NAMALWA (cell line): ENCODE measurements at places on chromosomes 13 and 19.

DNA sequence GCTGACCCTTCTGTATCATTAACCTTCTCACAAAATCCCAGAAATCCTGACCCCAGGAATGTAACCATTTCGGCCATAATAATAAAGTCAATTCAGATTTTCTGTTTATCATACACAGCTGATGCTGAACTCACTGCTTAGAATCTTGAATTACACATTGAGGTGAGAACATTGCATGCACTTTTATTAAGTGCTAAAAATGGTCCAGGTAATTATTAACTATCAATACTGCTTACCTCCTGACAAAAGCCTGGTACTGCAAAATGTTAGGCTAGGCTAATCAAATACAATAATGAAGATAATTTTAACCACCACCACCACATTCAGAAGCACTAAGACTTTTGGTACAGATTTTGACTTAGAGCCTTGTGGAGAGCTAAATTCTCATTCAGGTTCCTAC is 36.1 kb downstream of the KLF12 start:
- DNase-seq = no peak

DNA sequence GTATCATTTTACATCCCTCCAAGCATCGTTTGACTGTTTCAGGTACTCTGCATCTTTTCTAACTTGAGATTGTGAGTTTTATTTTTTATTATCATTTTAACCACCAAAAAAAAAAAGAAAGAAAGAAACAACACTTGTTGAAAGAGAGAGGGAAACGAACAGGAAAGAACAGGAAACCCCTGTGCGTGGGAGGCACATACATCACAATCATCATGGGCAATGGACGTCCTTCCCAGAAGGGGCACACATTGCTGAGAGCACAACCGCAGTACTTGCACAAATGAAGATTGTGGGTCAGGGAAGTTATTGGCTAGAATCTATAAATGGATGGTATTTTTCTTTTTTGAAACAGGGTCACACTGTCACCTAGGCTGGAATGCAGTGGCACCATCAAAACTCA is 1.7 kb downstream of the CLC start:
- DNase-seq = no peak

GRCh38 chr19:17686592-17687024 is 1.5 kb downstream of the UNC13A start:
- DNase-seq = no peak

- DNase-seq = peak; percentile 58
Observed at GRCh38 chr13:99028890-99029289, 51.0 kb upstream of the DOCK9 start.

- DNase-seq = no peak
Observed at GRCh38 chr13:101230271-101230890, 185.9 kb downstream of the NALCN start.

GRCh38 chr13:68736961-68737360 is 1370.7 kb upstream of the ATXN8OS start:
- DNase-seq = no peak

- no peak for DNase-seq
Observed at GRCh38 chr13:95209109-95209508, 92.1 kb downstream of the ABCC4 start.

- no peak for DNase-seq
Observed at GRCh38 chr19:18346091-18346490, 5.7 kb downstream of the PGPEP1 start.

- peak; percentile 24 for DNase-seq
Observed at GRCh38 chr13:76086729-76087128, 450.6 kb downstream of the LMO7 start.

DNA sequence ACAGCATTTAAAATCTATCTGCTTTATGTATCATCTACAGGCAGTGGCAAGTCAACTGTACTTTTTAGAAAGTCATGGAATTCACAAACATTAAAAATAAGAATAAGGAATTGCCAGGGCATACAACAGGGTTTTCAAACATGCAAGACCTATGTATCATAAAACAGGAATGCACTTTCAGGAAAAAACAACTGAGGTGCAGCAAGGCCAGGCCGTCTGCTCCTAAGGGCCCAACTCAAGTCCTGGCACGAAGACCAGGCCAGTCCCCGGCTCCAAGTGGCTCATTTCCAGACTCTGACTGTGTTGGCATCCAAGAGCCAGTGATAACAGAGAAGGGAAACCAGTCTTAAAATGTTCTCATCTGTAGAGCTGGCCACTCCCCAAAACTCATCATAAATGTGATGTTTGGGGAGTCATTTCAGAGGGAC is 7.1 kb downstream of the RFX2 start:
- DNase-seq = no peak

- DNase-seq = no peak
Observed at GRCh38 chr19:42095814-42096230, 19.9 kb downstream of the ZNF574 start.

- DNase-seq = no peak
Observed at GRCh38 chr13:25179832-25180774, 8.0 kb upstream of the AMER2 start.
